Right cardiac atrium (tissue), 5 donors: ENCODE measurements at places on chromosomes 2 and 18. TPM values are rescaled to one million over a fixed set of nuclear protein-coding genes. Genes with fewer than 3 reads are reported as not detected.
A peak's percentile ranks its signal among the peaks of the same experiment; 100 is the strongest.

GRCh38 chr2:8729939-8730338 lies 48.1 kb downstream of the ID2 start:
- peak; percentile 41 for DNase-seq

- no peak for DNase-seq
These were observed 130.8 kb downstream of the ZNF236 start for GRCh38 chr18:76953156-76953555.

UPP2 gene
- polyA plus RNA-seq: not detected

DNA sequence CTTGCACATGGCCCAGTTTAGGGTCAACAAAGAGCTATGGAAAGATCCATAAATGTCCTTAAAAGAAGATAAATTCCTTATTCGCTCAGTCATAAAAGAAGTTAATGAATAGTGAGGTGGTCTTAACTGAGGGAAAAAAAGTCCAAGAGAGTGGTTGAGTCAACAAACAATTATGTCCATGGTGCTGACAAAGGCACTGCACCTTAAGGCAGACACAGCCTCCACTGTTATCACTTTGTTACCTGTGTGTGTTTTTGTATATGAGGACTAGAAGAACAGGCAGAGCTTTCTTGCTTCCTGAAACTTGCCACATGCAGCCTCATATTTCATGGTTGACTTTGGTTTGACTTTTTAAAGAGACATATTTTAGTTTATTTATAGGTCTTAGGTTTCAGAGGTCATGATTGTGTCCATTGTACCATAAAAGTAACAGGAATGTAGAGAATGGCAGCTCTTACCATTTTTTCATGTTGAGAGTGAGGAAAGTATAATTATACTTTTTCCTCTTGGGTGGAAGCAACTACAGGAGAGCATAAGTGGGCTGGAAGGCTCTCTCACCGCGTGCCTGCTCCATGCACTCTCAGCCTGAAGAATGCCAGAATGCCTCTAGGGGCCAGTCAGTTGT lies 93.6 kb downstream of the XRCC5 start:
- DNase-seq: no peak

GRCh38 chr18:4106407-4107033 lies 348.6 kb downstream of the DLGAP1 start:
- DNase-seq: peak; percentile 72

ABCB11 gene
- 0.07 TPM for polyA plus RNA-seq

- no peak for DNase-seq
These were observed 59.0 kb downstream of the TMEM247 start for GRCh38 chr2:46538393-46538792.

C2orf74 gene
- 63.3 TPM for polyA plus RNA-seq

CFAP210 gene
- polyA plus RNA-seq: 0.14 TPM

DNA sequence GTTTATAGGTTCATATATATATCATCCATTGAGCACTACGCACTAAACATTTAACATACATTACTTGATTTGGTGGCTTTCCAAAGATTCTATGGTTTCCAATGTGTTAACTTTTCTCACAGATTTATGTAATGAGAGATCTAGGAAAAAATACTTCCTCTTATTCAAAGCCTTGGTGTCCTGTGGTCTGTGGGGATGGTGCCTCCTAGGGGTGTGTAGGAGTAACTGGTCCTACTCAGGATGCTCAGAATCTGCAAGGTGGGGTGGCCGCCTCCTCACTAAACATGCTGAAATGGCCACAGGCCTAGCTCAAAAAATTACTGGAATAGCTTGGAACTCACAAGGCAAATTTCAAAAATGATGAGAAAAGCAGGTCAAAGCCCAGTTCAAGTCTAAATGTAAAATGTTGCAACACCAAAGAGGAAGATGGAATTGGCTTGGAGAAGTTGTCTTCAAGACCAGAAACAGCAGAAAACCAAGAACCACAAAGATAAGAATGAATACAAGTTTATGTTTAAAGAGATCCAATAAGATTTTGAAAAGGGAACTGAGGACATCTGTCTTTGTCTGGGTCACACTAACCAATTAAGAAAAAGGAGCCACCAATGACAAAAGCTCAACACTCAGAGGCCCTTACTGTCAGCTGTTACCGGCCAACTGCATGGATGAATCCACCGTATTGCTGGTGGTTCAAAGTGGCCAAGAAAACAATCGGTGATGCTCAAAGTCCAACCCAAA lies 11.5 kb downstream of the GPR55 start:
- peak; percentile 29 for DNase-seq

GRCh38 chr2:25794544-25795276 lies 83.6 kb downstream of the ASXL2 start:
- DNase-seq: no peak

- DNase-seq: no peak
These were observed 1062.3 kb upstream of the CRIM1 start for GRCh38 chr2:35293261-35293660.

DNA sequence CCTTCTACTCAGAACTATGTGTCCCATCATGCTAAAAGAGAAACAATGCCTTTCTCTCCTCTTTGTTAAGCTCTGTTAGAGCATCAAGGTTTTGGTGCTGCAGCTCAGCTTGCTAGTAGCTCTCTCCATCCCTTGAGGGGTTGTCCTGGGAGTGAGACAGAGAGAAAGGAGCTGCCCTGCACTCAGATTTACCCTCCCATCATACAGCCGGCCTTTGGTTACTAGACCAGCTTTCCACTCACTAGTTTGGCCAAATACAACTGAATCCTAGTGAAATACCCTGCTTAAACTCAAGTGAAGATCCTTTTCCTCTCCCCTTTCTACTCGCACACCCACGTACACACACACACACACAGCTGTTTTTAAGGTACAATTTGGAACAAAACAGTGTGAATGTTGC lies 2.3 kb upstream of the CHN1 start:
- DNase-seq: no peak

DNA sequence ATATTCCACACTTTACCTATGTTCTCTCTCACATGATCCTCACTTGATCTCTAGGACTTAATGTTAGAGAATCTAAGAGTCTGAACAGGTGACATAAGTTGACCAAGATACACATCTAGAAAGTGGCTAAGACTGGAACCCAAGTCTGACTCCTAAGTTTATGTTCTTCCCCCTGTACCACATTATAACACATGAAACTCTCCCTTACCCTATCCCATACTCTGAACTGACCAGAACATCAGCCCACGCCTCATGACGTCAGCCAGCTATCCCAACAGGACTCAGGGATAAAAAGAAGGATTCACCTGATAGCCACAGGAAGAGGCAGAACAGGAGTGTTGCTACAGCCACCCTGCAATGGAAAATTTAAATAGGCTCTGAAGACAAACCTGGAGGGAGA lies 392.2 kb downstream of the ZEB2 start:
- no peak for DNase-seq

- DNase-seq: peak; percentile 75
These were observed 1.7 kb downstream of the NCK2 start for GRCh38 chr2:105746177-105747080.

DNA sequence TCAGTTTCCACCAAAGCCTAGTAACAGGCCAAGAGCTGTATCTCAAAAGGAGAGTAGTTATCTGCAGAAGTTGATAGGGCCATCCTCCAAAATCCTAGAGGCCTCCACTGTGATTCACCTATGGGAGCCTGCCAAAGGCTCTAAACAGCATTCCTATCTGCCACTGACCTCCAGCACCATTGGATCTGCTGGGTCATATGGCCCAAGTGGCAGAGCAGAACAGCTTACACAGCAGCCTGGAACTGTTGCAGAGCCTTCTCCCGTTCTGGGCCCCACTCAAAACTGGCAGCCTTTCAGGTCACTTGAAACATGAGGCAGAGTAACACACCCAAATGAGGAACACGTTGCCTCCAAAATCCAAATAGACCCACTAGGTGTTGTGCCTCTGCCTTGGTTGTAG lies 345.2 kb upstream of the RND3 start:
- DNase-seq: no peak

COLEC11 gene
- 70.6 TPM for polyA plus RNA-seq

ZBTB14 gene
- 3.3 TPM for polyA plus RNA-seq

GRCh38 chr2:61262699-61263098 lies 100.7 kb downstream of the C2orf74 start:
- no peak for DNase-seq

DNA sequence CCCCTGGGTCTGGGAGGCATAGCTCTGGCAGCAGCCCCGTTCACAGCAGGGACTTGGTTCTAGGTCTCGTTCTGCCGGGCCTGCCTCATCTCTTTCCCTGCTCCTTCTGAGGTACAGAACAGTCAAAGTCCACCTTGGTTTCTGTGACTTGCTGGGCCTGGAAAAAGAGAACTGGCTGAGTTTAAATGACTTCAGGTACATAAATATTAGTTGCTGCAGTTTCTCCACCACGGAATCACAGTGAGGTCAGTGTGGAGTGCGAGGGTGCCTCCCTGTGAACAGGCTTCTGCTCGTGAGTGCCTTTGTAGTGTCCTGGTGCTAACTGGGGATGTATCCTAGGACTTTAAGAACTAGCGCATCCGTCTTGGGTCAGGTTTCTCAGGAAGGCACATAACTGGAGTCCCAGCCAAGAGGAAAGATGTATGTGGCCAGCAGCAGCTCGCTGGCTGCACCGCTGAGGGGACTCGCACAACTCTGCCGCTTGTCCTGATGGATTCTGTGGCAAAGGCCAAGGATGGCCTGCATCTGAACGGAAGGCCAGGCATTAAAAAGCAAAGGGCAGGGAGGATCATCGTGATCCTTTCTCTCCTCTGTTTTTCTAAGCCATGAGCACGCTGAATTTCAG lies 188.6 kb downstream of the SH3RF3 start:
- DNase-seq: no peak

DNA sequence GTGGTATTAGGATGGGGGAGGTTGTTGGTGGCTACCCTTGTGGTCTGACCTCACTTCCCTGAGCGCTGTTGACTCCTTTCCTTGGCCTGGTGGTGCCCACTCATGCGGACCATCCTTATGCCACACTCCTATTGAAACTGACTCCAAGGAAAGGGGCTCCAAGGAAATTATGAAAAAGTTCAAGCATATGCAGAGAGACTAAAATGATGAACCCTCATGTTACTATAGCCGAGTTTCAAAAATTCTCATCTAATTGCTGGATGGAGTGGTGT lies 96.2 kb upstream of the STPG4 start:
- DNase-seq: no peak

SUCLG1 gene
- 307 TPM for polyA plus RNA-seq
